ENCODE measurements at places on chromosomes 12 and 14.
A peak's percentile ranks its signal among the peaks of the same experiment; 100 is the strongest.

- no peak for DNase-seq
These were observed 18.1 kb upstream of the SSPN start for GRCh38 chr12:26177283-26177682.

DNA sequence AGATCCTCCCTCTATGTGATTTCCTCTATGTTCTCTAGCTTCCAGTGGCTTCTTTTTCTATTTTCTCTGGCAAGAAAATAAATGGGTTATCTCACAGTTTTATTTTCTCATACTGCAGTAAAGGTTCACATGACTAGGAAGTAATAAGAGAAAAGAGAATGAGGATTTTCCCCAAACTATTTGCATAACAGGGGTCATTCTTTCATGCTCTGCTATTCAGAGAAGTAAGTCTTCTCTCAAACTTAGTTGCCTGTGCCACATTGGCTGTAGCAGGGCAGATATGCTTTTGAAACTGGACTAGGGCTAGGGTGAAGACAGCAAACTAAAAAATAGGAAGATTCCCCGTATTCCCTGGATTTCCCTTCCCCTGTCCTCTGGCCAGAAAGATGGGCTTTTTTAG, 57.4 kb downstream of the ACSM4 start:
- DNase-seq: no peak

DNA sequence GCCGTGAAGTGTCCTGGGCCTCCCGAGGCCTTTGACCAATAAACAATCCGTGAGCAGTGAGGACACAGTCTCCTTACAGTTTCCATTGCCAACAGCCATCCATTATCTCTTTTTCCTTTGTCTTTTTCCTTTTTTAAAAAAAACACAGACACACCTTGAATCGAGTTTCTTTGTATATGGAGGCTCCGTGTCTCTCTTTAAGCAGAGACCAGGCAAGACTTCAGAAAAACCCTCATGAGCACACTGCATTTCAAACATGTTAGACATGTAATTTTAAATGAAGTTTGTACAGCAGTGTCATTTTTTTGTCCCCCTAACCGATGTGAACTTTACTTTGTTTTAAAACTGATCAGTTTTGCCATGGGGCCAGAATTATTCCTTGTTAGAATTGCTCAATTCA, 111.1 kb downstream of the SPTSSA start:
- no peak for DNase-seq

- DNase-seq: no peak
These were observed 2.0 kb downstream of the SYNE3 start for GRCh38 chr14:95514131-95515079.

- no peak for DNase-seq
These were observed 907.0 kb downstream of the BCL11B start for GRCh38 chr14:98364961-98365360.

DNA sequence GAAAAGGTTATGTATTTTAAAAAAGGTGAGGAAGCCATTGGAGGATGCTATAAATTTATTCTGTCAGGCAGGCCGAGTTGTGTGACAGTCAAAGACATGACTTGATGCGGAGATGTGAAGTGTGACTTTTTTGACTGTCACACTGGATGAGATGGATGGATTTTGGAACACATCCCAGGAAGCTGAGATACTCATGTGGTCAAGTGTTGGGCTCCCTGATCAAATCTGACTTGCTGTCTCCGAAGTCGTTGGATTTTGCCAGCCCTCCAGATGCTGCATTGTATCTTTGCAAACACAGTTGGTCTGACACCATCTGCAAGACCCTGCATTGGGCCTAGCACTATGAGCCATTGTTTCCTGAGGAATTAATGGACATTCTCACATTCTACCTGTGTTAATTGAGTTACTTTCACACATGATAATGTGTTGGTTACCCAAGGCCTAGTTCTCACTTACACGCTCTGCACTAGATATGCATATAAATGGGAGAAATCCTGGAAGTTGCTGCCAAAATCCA, 204.0 kb upstream of the PRKD1 start:
- no peak for DNase-seq

DNA sequence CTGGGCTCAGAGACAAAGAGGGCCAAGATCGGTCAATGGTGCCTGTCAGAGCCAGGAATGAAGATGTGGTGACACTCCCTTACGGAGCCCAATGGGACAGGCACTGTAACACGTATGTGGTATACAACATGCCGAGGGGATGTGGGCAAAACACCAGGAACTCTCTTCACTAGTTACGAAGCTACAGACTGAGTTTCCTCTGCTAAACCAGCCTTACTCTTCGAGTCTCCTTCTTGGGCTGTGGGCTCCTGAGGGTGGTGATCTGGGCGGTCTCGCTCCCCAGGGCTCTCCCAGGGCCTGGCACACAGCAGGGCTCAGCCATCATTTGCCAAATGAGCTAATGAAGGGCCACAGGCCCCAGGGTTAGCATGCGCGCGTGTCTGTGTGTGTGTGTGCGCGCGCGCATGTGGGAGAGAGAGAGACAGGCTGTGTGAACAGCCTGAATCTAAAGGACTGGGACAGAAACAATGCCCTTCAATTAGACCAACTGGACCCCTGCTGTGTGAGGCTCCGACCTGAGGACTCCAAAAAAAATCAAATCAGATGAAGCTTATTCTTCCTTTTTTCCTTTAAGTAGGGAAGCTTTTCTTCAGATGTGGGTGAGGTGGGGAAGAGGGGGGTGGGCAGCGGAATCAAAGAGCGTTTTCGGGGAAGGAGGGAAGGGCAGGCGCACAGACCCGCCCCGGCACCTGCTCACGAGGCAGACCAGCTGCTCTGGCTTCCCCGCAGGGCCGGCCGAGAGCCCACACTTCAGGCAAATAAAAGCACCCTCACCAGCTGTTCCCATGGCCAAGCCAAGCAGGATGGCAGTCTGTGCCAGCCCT, 42.5 kb downstream of the CCDC88C start:
- DNase-seq: no peak

- DNase-seq: no peak
These were observed 44.7 kb upstream of the USP15 start for GRCh38 chr12:62215506-62215905.

GRCh38 chr14:35999294-35999693, 173.2 kb downstream of the BRMS1L start:
- DNase-seq: no peak

GRCh38 chr14:76152333-76152681, 585 bp downstream of the GPATCH2L start:
- peak; percentile 53 for DNase-seq

GRCh38 chr12:67370979-67371378, 101.8 kb downstream of the CAND1 start:
- no peak for DNase-seq

- DNase-seq: peak; percentile 78
These were observed at the start of gene RPL41 for GRCh38 chr12:56116267-56117081. TSS of gene RPL41 (plus strand) at chr12:56116633.

DNA sequence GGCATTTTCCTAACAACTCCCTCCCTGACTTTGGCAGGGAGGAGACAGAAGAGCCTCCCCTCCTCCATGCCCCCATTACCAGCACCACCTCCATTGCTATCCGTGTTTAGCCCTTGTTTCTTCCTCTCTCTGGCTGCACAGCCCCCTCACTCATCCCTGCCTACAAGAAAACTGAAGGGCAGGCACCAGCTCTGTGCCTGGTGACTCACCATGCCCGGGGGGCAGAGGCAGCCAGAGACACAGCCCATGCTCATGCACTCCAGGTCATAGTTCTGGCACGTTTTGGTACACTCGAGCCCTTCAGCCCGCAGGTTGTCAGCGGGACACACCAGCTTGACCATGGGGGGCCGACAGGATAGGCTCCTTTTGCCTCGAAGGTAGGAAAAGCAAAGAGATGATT, 80.4 kb downstream of the VWF start:
- no peak for DNase-seq

- no peak for DNase-seq
These were observed 31.0 kb downstream of the NFYB start for GRCh38 chr12:104106965-104107364.

DNA sequence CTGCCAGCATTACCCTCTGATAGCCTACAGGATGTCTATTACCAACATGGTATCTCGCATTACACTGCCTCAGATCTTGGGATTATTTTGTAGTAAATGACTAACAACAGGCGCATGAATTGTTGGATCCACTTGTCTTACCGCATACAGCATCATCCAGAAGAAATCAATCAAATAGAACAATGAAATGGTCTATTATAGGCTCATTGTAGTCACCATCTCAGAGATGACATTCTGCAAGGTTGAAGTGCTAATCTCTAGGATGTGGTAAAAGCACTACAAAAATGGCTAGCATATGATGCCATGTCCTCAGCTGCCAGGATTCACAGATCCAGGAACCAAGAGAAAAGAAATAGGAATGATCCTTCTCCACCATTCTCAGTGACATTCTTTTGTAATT, 52.0 kb downstream of the WASHC3 start:
- DNase-seq: no peak

DNA sequence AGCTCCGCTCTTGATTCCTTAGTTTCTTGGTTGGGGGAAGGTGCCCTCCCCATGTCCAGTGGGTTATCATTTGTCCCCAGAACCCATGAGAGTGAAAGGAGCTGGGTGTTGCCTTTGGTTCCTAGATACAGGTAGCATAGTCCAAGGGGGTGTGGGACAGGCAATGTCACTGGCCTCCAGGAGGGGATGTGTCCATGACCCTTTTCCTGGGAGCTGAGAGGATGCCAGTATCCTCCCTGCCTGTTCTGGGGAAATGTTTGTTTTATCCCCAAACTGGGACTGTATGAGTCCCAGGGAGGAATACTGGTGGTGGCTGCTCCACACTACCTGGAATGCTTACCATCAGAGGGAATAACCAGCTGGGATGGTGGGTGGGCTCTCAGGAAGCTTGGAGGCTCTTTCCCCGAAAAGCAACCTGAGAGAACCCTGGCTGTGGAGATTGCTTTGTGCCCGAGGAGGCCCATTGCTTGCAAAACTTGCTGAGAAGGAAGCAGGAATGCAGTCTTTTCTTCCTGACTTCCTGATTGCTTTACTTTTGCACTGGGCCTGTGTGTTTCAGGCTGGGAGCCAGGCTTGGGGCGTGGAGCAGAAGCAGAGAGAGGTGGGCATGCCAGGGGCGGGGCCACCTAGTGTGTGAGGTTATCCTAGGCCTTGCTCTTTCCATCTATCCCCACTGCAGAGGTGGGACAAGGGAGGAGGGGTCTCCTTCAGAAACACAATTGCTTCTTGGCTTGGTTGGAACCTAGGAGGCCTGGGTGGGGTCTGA, 715 bp upstream of the SLC10A1 start:
- DNase-seq: no peak

GRCh38 chr12:116727261-116727660, 10.6 kb downstream of the SPRING1 start:
- DNase-seq: no peak

- DNase-seq: no peak
These were observed 402.4 kb upstream of the RGS6 start for GRCh38 chr14:71529848-71530247.

DNA sequence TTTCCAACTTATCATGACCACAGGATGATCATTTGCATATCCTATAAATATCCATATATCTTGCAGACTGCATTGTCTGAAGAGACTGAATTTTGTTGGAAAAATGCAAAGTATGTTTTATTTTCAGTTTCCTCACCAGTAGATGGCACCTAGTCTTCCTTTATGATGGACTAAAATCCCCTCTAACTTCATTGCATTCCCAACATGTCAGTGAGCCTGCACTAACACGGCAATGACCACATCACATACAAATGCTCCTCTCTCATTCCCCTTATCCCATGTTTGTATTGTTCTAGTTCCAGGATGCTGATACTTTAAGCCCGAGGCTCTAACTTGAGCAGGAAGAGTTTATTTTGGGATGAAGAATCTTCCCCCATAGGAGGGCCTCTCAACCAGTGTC, 24.7 kb upstream of the MYBPC1 start:
- DNase-seq: peak; percentile 15

DNA sequence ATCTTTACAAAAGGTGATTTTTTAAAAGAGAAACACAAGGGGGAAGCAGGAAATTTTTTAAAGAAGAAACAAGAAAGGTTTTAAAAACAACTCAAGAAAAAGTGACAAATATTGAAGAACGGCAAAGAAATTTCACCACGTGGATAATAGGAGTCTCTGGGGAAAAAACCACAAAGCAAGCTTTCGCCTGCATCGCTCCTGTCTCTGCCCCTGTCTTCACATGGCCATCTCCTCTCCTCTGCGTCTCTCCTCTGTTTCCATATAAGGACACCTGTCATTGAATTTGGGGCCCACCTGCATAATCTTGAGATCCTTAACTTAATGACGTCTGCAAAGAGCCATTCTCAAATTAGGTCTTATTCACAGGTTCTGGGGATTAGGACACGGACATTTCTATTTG, 175.8 kb downstream of the ETV6 start:
- no peak for DNase-seq

GRCh38 chr12:102298022-102298421, 100.4 kb upstream of the PMCH start:
- no peak for DNase-seq

DNA sequence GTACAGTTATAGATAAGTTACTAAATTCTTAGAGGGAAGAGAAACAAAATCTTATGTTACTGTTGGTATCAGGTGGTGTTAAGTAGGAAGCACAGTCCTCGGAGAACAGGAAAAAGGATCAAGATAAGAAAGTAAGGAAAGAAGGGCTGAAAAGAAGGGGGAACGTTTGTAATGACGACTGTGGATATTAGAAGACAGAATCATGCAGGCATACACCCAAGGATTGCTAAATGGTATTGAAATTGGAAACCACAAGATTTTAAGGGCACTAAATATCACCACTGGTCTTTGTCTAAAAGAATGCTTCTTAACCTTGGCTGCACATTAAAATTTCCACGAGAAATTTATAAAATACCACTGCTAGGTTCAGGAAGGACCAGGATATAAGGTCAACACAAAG, 34.1 kb upstream of the ERGIC2 start:
- no peak for DNase-seq

GRCh38 chr12:107134558-107134957, 41.2 kb upstream of the CRY1 start:
- DNase-seq: no peak

DNA sequence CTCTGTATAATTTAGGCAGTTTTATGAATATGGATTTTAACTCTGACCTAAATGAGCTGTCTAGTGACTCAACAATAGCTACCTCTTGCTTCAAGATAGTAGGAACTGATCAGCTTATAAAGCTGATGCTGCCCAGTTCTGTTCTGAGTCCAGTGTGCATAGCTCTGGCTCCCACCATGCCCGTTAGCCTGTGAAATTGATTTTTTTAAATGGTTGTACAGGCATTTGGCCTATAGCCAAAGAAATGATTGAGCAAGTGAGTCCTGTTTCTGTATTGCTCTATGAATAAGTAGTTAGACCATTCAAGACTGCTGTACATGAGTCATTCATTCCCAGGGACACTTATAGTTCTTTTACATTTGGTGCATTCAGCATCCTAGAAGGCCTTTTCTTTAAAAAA, 36.4 kb downstream of the SAMD4A start:
- DNase-seq: no peak

GRCh38 chr12:105092336-105092735, 8.1 kb upstream of the ALDH1L2 start:
- no peak for DNase-seq

Data from AG04450 (cell line).